Esophagus squamous epithelium (tissue), 5 donors: ENCODE measurements at places on chromosomes 6 and 20.

GRCh38 chr20:37969949-37970855 is 63.1 kb downstream of the TTI1 start:
- no peak for DNase-seq

DNA sequence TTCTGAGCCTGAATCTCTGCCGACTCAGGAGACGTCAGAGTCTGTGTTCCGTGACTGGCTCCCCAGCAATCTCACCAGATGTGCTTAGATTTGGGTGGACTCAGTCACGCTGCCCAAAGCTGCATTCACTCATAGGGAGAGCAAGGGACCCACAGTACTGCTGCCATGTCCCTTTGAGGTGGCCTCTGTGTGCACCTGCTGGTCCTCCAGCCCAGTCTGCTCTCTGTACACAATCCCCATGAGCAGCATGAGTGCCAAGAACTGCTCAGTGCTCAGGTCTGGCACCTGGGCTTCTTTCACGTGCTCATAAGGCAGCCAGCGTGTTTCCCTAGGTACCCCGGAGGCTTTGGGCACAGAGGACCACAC is 44.2 kb upstream of the TIAM2 start:
- no peak for DNase-seq

- DNase-seq, result no peak
These were observed 60.8 kb downstream of the ADGRB3 start for GRCh38 chr6:68695838-68696237.

DNA sequence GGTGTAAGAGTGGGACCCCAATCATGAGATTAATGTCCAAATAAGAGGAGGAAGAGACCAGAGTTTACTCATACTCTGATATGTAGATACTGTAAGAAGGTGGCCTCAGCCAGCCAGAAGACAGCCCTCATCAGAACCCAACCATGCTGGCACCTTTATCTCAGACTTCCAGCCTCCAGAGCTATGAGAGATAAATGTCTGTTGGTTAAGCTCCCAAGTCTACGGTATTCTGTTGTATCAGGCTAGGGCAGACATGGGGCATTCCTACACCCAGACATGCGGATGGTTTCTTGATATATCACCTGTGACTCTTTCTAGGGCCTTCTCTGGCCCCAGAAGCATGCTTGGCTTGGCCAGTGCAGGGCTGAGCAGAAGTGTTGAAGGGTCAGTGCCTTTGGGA is 247.4 kb upstream of the RIN2 start:
- DNase-seq, result no peak

- no peak for DNase-seq
These were observed 201.0 kb upstream of the STXBP5 start for GRCh38 chr6:147003186-147003585.

DNA sequence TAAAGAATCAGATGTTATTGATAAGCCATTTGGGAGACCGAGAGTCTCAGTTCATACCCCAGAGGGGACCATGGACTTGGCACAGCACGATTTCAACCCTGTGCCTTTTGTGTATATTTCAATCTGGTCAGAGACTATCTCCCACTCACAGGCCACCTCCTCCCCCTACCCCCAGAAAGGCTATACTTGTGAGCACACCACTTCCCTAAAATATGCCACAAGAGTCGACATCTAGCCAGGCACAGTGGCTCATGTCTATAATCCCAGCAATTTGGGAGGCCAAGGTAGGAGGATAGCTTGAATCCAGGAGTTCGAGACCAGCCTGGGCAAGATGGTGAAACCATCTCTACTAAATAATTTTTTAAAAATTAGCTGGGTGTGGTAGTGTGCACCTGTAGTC is 13.6 kb upstream of the TCF15 start:
- no peak for DNase-seq

GRCh38 chr6:25971187-25971821 is 8.7 kb downstream of the TRIM38 start:
- DNase-seq, result no peak

DNA sequence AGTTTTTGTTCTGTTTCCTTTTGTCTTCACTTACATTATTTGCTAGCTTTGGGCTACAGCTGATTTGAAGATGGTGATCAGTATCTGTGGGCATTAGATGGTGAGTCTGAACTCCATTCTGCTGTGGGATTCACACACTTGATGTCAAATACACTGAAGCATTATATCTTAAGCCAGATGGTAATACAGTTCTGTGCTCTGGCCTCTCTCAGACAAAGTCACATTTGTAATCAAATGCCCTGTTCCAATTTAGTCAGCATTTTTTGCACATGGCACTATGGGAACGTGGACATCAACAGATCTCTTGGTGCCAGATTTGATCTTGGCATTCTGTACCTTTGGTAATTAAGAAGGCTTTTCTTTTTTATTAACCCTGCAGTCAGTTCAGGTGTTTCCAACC is 56.0 kb downstream of the SASH1 start:
- no peak for DNase-seq

DNA sequence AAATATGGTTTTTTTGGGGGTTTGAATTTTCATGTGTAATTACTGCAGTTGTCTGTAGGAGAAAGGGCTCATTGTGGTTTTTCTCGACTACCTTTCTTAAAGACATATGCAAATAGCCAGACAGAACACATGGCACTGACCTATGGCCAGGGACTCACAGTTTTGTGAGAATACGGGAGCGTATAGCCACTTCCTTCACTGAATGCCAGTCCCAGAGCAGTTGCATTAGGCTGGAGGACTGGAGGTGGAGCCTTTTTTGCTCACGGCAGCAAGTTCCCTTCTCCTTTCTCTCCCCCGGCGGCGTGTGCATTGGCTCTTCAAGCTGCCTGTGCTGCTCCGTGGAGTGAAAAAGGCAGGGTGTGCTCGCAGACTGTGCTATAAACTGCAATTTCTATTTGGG is 114.9 kb downstream of the AKAP7 start:
- no peak for DNase-seq

- DNase-seq, result no peak
These were observed 59.3 kb downstream of the EPB41L2 start for GRCh38 chr6:131003488-131004386.

GRCh38 chr20:39702701-39703349 is 740.7 kb downstream of the DHX35 start:
- DNase-seq, result no peak

DNA sequence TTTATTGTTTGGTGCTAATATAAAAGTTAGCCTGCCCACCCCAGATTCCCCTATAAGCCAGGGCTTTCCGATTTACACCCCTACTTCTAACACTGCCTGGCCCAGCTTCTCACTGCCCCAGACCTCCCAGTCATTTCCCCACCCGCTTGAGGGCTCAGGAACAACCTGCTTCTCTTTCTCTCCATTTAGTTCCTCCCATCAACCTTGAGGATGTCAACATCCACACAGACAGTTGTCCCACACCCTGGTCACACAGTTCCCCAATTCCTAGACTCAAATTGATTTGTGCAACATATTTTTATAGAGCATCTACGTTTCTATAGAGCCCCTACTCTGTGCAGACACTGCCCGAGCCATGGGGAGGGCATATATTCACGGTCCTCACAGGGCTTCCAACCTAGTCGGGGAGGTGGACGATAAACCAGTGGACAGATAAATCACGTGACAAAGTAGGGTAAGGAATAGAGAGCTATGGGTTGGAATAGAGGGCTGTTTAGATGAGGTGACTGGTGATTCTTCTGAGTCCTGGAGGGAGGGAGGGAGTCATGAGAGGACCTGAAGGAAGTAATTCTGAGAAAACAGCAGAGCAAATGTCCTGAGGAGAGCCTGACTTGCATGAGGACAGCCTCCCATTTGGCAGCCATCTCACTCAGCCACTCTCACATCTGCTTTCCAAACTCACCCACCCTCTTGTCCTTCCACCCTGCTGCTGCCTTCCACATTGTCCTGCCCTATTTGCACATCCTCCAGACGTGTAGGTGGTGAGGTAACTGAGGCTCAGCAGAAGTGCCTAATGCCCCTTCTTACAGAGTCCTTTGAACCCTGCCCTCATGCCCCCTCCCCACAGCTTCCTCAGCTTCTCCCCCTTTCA is 6.3 kb downstream of the GABRR2 start:
- DNase-seq, result no peak

- DNase-seq, result no peak
These were observed 21.8 kb downstream of the CAPN11 start for GRCh38 chr6:44180406-44180805.
